ENCODE measurements at places on chromosomes 6 and 20.

DNA sequence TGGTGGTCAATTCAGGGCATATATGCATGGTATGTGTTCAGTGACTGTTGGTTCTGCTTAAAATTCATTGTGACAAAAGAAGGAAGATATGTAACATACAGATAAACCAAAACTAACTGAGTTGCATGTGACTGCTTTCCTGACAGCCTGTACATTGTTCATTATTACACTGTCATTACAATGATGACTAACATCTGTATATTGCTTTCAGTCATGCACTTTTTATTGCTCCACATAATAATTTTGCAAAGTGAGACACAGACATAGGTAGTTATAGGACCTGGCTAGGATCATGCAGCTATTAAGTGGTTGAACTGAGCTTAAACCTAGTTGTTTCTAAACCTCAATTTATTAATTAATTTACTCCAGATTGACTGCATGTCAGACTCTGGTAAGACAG is 703.2 kb downstream of the HDGFL1 start:
- DNase-seq, result no peak

DNA sequence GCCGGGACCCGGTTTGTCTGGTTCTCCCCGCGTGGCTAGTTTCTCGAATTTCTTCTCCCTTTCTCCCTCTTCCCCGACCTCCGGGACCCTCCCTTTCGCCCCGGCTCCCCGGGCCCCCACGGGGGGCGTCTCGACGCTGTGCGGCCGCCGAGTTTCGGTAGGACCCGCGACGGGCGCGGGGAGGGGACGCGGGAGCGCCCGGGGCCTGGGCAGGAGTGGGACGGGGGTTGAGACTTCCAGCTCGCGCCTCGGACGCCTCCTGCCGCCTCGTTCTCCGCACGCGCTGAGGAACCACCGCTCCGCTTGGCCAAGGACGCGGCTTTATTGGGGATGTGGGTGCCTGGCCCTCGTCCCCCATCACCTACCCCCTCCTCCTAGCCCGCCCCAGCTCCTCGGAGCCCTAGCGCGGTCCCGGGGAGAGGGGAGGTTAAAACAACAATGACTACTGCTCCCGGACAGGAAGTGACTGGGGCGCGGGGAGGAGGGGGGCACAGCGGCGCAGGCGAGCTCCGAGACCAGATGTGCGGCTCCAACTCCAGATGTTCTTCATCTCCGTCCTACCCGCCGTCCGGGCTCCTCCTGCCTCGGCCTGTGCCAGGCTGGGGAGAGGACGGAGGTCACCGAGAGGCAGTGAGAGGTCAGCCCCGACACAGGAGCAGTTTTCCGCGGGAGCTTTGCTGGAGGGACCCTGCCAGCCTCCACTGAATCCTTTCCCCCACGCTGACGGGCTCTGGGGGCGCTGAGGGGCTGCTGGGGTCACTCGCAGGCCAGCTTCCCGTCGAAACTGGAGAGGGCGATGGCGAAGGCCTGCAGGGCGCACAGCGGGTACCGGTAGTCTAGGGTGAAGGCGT is 917 bp upstream of the TEAD3 start:
- peak; percentile 33 for DNase-seq

GRCh38 chr6:44742201-44742600 is 354.7 kb downstream of the CDC5L start:
- DNase-seq, result no peak

GRCh38 chr6:27811451-27811772 is 100.8 kb downstream of the OR2B2 start:
- DNase-seq, result no peak

- DNase-seq, result no peak
These were observed 165.6 kb downstream of the ATXN1 start for GRCh38 chr6:16595514-16596120.

- DNase-seq, result no peak
These were observed 24.7 kb downstream of the C20orf173 start for GRCh38 chr20:35504751-35505150.

DNA sequence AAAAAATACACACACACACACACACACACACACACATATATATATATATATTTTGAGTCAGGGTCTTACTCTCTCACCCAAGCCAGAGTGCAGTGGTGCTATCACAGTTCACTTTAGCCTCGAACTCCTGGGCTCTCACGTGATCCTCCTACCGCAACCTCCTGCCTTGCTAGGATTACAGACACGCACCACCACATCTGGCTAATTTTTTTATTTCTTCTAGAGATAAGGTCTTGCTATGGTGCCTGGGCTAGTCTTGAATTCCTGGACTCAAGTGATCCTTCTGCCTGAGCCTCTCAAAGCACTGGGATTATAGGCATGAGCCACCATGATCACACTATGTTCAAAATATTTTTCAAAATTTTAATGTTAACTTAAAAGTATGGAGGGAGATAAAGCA is 43.5 kb downstream of the NUP153 start:
- no peak for DNase-seq

- no peak for DNase-seq
These were observed 10.8 kb downstream of the ASXL1 start for GRCh38 chr20:32368925-32369324.

GRCh38 chr6:47718571-47718970 is 20.2 kb downstream of the ADGRF4 start:
- no peak for DNase-seq

DNA sequence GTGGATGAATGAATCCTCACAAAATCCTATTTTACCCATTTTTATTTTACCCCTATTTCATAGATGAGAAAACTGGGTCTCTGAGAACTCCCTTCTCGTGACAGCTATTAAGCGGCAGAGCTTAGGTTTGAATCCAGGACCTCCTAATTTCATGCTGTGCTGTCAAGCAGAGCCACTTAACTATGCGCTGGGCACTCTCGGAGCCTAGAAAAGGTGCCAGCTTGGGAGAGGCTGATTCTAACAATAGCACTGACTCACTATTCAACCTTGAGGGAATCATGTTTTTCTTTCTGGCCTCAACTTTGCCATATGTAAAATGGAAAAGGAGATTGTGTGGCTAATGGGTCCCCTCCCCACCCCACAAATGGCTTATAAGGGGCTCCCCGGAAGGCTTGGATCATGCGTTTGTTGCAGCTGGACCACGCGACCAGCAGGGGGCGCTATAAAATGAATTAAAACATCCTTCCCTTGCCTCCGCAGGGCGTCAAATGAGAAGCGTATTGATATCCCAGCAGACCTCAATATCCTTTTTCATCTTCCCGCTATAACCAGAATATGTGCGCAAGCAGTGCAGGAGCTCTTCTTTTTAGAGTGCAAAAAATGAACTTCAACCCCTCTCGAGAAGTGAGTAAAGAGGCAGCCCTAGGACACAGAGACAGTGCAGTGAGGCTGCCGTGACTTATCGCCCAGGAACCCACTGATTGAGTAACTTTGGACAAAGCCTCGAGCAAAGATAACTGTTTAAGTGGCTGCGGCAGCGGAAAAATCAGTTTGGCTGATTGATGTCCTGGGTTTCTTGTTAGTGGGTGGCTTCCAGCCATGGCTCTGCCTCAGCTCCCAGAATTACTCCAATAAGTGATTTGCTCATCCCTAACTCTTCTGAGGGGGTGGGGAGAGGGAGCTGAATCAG is 12.8 kb upstream of the PDYN start:
- peak; percentile 37 for DNase-seq

- DNase-seq, result peak; percentile 77
These were observed 20.1 kb downstream of the MRPS18A start for GRCh38 chr6:43667245-43668150.

GRCh38 chr20:33522256-33522820 is 32.4 kb downstream of the CBFA2T2 start:
- no peak for DNase-seq

GRCh38 chr6:30071858-30072257 is 3.7 kb downstream of the RNF39 start:
- DNase-seq, result no peak

- DNase-seq, result no peak
These were observed 249.5 kb downstream of the BCKDHB start for GRCh38 chr6:80356000-80356399.

GRCh38 chr6:77568570-77568969 is 84.3 kb upstream of the MEI4 start:
- DNase-seq, result no peak

GRCh38 chr20:37552415-37552814 is 24.7 kb upstream of the BLCAP start:
- no peak for DNase-seq

DNA sequence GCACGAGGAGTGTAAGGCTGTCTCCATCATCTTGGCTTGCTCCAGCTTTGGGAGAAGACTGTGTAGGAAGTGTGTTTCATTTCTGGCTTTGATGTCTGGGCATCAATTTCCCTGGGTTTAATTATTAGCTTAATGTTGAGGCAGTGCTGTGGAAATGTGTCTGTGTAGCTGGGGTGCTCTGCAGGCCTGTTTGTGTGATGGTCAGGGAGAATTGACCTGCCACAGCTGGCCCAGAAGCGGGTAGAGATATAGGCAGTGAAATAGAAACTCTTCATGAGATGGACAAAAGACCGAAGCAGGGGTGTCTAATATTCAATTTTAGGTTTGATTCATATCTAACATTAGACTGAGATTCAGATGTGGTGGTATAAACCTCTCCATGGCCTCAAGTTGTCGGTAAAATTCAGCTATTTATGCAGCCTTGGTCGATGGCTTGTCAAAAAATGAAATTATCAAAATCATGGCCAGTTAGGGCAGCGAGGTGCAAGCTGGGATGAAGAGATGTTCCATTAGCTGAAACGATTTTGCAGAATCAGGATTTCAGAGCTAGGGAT is 95.3 kb upstream of the SNX9 start:
- DNase-seq, result no peak

DNA sequence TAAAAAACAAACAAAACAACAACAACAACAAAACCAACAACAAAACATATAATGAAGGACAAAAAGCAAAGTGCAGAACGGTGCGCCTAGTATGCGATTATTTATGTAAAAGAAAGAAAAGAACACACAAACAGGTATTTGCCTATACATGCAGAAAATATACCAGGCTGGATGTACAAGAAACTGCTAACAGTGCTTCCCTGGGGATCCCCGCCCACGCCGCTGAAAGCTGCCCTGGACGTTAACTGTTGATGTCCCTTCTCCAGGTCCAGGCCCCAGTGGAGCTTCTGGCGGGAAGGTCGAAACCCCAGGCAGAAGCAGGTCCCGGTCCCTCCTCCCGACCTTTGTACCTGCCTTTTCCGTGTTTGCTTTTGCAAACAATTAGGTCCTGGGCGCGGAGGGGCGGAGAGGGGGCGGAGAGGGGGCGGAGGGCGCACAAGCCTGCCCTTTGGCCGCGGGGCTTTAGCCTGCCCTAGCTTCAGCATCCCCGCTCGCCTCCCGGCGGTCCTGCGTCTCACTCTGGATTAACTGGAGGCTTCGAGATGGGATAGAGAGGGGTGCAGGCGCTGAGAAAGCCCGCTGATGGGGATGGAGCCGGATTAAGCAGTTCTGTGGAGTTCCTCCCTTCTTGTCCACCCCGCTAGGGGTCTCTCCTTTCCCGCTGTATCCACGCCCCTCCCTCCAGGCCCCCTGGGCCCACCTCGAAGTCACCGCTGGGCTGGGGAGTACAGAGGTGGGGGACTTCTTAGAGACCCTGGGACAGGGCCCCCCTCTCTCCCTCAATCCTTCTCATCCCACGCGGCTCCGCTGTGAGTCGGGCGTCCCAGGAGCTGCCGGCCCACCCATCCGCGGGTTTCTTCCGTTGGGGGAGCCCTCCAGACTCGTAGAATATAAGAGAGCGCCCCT is 8.2 kb upstream of the AHCY start:
- DNase-seq, result no peak

DNA sequence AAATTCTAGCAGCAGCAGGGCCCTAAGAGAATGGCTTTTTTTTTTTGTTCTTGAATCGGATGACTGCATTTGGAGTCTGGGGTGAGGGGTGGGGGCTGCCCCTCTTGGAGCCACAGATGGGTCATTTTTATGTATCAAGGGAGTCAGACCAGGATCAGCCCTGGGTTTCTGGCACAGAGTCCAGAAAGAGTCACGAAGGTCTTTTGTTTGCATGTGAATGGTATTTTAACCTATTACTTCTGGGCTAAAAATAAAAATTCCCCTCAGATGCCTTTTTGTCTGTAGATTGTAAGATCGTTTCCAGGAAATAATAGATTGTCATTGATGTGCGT is 72.5 kb downstream of the PHACTR3 start:
- no peak for DNase-seq

DNA sequence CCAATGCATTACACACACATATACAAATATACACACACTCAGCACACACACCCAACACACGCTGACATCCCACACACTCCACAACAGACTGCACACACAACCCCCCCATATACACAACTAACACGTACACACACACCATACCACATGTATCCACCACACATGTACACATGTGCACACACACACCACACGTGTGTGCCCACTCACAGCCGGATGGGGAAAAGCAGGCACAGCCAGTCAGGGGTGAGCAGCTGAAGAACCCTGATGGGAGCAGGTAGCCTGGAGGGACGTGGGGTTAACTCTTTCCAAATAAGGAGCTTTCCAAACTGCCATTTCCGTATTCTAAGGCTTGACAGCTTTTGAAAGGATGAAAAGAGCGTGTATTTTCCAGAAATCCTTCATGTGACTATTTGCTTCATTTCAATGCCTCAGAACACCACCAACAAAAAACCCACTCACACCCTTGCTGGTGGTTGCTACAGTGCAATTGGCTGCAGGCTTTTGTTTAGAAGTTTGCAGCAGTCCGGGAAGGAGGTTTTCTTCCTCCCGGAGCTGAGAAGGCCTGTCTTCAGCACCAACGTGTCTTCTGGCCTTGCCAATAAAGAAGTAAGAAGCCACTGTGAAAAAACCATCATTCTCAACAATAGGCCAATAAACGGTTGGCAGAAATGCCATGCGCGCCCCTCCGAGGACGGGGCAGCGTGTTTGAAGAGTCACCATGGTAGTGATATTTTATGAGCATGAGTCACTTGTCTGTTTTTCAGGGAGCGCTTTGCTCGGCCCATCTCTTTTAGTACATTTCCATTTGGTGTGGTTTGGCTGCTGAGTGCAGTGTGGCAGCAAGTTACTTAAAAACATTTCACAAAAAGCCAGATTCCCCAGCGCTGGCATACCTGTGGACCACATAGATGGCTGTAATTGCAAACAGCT is 131.3 kb upstream of the GMDS start:
- no peak for DNase-seq

DNA sequence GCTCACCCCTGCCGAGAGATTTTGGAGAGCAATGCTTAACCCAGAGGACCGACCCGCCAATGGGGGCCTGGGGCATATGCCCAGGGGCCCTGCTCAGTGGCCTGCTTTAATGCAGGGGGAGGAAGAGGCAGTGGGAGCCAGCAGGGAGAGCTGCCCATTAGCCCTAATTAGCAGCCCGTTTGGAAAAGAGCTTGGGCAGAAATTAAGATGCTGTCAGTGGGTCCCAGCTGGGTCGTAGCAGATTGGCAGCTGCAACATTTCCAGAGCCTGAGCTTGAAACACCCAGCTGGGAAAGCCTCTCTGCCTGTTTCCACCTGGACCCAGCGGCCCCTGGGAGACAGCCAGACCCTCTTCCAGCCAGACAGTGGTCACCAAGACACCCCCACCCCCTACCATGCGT is 39.5 kb downstream of the CD40 start:
- DNase-seq, result no peak

DNA sequence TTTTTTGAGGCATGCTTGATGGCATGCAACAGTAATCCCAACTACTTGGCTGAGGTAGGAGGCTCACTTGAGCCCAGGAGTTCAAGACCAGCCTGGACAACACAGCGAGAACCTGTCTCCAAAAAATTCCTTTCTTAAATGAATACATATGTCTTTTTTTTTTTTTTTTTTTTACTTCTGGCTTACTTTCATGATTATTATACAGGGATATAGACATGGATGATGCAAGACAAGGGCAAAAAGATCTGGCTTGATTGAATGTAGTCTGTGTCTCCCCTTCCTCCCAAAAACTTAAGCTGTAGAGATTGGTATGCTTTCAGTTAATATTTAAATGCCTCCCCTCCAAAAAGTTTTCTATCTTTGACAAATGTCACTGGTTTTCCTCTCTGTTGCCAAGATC is 7.6 kb downstream of the SNX3 start:
- no peak for DNase-seq

GRCh38 chr20:51554538-51555165 is 12.1 kb upstream of the NFATC2 start:
- peak; percentile 36 for DNase-seq
